Stimulated activated CD8-positive, alpha-beta memory T cell treated with anti-CD3 and anti-CD28 coated beads, Interleukin-4, amount 100 ng/mL, for 1 hour (primary cell): ENCODE measurements at places on chromosomes 5 and 9.

GRCh38 chr5:73183481-73183891 lies 10.5 kb downstream of the TMEM174 start:
- no peak for DNase-seq

- DNase-seq = no peak
These were observed 29.4 kb upstream of the TMEM250 start for GRCh38 chr9:136147890-136148714.

DNA sequence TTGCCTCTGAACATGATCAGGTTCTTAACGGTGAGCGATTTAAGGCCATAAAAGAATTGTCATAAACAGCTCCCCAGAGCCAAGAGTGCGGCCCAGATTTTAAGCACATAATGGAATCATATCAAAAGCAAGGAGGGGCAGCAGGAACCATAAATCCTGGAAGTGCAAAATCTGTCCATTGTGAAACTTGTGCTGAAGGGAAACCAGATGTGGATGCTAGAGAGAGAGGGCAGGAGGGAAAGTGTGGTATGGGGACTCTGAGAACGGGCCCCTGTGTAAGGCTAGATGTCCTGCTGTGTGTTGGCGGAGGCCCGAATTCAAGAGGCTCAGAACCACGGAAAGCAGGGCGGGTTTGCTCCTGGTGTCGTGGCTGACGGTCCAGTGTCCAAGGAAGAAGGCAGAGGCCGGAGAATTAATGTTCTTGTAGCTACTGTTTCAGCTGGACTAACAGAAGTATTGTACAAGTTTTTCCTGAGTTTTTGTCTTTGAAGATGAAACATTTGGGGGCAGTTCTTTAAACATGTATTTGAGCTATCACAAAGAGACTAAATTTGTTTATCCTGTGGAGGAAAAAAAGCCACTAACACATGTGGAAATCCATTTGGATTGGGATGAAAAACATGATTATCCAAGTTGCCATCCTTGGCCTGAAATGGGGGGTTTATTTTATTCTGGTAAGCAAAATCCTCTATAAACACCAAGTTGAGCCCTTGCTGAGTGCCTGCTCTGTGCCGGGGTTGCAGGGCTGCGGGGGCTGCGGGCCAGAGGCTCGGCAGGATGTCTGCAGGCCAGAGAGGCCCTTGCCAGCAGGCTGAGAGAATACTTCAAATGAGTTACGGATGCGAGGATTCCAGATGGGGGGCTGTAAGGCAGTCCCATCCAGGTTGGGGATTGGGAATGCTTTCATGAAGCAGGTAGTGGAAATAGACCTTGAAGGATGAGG lies 9.2 kb upstream of the CXCL14 start:
- DNase-seq = no peak

- DNase-seq = no peak
These were observed 60.4 kb upstream of the CKMT2 start for GRCh38 chr5:81172710-81173109.

DNA sequence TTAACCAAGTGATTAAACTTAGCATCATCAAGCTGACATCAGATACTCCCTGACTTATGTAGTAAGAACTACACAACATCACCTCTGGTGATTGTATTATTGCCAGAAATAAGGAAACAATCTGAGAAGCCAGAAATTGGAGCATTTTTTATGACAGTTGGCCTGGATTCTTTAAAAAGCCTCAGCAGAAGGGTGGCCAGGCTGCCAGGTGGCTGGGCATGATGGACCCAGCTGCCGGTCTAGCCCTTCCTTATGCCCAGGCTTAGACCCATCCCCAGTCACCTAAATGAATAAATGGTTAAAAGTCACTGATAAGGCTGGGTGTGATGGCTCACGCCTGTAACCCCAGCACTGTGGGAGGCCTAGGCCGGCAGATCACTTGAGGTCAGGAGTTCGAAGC lies 12.8 kb downstream of the OR1K1 start:
- DNase-seq = no peak

DNA sequence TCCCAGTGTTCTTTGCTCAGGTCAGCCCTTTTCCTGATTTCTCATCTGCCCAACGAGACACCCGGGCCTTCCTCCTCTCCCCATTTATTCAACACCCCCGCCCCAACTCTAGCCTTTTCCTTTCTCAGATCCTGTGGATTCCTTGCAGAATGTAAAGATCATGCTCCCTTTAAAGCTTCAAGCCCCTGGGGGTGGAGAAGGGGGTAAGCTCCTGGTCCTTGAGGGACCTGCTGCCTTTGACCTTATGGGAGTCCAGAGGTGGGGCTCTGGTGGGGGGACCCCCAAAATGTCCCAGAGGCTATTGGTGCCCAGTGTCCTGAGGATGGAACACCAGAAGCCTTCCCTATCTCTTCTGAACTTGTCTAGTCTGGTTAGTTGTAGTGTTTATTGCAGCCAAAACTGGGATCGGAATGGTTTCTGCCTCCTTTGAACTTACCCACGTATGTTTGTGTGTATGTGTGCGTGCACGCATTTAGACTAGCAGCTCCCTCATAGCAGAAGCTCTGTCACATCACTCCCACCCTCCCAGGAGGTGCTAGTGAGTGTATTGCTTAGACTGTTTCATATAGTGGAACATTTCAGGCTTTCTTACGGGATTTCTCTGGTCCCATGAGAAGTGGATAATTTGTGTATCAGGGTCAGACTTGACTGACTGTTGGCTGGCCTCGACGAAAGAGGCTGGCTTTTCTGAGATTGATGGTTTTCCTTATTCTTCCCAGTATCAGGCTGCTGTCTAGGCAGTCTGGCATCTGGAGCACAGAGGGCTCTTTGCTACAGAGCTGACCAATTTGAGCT lies 1.1 kb downstream of the GALNT10 start:
- DNase-seq = no peak

GRCh38 chr9:86637515-86637914 lies 283.3 kb upstream of the TUT7 start:
- DNase-seq = no peak

DNA sequence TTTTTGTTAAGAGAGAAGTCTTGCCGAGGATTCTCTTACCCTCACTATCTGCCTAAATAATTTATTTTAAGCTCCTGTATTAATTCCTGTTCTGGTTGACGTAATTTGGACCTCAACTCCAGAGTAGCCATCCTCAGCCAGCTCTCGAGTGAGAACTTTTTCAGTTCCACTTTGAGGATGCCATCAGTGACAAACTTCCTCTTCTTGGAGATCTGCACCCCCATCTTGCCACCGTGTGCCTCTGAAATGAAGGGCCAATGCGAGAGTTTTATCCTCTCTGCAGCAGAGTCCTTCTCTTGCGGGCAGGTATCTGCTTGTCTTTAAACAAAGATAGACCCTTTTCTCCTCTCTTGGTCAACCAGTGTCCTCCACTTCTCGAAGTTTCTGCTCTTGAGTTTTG lies 19.5 kb upstream of the TMEM174 start:
- DNase-seq = no peak

DNA sequence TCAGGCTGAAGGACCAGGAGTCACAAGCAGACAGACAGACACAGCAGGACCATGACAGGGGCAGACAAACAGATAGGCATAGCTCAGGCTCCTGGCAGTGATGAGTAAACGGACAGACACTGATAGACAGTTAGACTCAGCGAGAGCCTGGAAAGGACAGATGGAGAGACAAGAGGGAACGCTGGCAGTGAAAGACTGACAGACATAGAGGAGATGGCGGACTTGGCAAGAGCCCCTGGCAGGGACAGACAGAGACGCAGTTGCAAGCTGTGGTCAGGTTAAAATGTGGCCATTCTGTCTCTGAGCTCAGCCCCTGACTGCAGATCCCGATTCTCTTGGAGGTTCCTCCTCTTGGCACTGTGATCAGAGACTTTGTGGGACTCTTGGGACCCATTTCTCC lies 13.6 kb downstream of the CSF2 start:
- no peak for DNase-seq

DNA sequence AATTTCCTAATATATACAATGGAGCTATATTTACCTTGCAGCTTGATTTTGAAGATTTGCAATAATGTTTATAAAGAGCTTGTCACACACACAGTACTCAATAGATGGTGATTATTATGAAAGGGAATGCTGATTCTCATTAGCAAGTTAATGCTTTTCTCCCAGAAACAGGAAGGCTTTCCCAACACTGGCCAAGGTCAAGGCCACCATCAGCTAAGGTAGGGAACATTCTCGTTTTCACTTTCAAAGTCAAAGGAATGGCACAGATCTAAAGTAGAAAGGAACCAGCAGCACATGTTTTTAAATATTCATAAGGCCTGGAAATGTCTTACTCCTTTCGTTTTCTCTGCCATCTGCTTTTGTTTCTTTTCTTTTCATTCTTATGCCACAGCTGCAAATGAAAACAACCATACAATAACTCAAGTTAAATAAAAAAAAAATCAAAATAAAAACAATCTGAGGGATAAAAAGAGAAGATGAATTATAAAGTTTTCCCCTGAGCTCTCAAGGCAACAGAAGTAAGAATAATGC lies 266.8 kb downstream of the CRB2 start:
- no peak for DNase-seq

DNA sequence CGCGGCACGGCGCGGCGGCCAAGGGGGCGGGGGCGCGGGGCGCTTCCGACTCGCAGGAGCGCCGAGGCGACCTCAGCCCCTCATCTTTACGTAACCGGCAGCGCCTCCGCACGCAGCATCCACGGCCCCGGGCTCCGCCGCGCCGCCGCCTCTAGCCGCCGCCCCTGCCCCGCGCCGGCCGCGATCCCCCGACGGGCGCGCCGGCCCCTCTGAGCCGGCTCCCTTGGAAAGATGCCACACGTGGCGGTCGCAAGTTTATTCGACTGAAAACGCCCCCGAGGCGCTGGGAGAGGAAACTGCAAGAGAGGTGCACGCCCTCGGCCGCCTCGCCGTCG lies 1.0 kb downstream of the KLF9 start:
- DNase-seq = no peak

DNA sequence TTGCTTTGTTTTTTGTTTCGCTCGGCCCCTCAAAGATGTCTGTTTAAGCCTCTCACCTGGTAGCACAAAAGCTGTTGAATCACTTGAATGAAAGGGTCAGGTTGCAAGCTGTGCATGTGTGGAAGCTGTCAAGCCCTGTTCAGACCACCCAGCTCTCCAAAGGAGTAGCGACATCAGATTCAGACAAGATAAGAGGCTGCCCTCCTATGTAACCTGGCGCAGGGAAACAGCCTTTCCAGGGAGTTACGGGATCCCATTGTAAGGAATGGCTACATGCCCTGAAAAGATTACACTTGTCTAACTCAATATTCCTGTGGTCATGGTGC lies 2.9 kb downstream of the FREM1 start:
- no peak for DNase-seq

- DNase-seq = no peak
These were observed 2.3 kb downstream of the ALAD start for GRCh38 chr9:113398796-113399195.

DNA sequence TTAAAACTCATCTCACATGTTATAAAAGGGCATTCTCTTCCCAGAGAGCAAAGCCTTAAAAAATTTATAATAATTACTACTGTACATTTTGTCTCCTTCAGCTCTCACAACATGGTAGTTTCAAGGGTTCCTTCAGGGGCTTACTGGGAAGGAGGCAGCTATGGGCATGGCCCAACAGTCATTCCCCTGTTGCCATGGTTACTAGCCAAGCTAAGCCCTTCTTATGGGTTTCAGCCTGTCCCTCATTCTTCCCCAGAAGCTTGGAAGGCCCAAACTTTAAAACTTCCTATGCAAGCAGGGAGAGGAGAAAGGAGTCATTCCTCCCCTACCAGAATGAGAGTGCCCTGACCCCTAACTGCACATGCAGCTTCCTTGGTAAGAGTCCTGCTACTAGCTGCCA lies 82.2 kb upstream of the CNTLN start:
- no peak for DNase-seq

- no peak for DNase-seq
These were observed 41.0 kb downstream of the PSD2 start for GRCh38 chr5:139836469-139837208.

DNA sequence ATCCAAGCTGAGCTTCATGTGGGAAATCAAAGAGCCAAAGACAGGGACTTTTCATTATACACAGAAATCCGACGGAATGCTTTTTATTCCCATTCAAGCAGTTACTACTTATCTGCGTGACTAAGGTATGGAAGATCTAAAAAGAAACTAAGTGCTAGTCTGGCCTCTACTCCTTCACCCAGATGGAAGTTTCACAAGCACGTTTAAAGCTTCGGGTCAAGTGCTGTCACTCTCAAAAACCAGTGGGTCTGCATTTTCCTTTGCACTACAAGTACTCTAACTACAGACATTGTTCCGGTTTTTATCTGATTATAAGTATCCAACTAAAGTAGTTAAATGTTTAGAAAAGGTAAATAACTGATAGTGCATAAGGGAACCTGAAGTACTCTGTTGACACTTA lies 13.7 kb upstream of the MTAP start:
- DNase-seq = no peak

- no peak for DNase-seq
These were observed 324.8 kb downstream of the PRELID2 start for GRCh38 chr5:145510324-145510723.

DNA sequence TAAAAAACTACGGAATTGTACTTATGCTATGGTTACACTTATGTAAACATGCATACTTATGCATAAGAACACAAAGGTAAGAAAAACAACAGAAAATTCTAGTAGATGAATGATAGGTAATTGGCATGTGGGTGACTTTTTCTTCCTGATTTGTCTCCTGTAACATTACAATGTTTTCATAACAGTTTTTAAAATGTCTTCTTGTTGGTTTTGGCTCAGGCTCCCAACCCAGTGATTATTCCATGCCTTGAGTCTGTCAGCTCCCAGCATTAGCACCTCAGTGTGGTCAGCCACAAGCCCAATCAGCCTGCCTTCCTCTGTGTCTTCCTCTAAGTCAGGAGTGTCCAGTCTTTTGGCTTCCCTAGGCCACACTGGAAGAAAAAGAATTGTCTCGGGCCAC lies 7.9 kb upstream of the FOXE1 start:
- no peak for DNase-seq

DNA sequence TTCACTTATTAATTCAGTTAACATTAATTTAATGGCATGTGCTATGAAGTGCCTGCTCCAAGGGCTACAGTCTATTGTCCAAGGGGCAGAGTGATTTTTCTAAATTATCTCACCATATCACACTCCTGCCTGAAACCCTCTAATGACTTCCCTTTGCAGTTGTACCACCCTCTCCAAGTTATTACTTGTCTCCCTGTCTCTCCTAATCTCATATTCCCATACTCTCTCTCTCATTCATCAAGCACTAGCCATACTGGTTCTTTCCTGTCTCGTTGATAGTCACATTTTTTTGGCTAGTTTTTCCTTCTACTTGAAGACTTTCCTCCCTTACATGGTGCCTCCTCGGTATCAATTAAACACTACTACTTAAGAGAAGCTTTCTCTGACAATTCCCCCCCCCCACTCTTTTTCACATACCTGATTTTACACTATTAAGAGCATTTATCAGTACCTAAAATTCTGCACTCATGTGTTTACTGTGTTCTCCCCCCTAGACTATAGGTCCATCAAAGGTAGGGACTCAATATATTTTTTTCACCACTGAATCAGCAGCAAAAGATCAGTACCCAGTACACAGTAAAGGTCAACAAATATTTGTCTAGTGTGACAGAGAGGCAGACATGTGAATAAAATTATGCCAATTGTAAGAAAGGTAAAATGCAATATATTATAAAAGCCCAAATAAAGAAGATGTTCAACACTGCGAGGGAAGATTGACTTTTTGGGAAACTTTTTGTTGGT lies 19.0 kb downstream of the RICTOR start:
- DNase-seq = no peak

- DNase-seq = no peak
These were observed at the start of gene CMBL for GRCh38 chr5:10307206-10308148. Gene CMBL, minus strand, starts transcription at chr5:10307902. Its CDS starts 17,140 bp downstream, at chr5:10290762.

- no peak for DNase-seq
These were observed 386.9 kb upstream of the TLE4 start for GRCh38 chr9:79184831-79185230.

- DNase-seq = no peak
These were observed 159.7 kb downstream of the DOCK2 start for GRCh38 chr5:169796731-169797130.

GRCh38 chr5:72125941-72126620 lies 18.8 kb downstream of the MAP1B start:
- no peak for DNase-seq
